Suppressor macrophage treated with lipopolysaccharide for 4 hours (primary cell): ENCODE measurements at places on chromosomes 7 and 10.

- no peak for DNase-seq
Measured at GRCh38 chr10:127830414-127830813, 62.3 kb downstream of the CLRN3 start.

DNA sequence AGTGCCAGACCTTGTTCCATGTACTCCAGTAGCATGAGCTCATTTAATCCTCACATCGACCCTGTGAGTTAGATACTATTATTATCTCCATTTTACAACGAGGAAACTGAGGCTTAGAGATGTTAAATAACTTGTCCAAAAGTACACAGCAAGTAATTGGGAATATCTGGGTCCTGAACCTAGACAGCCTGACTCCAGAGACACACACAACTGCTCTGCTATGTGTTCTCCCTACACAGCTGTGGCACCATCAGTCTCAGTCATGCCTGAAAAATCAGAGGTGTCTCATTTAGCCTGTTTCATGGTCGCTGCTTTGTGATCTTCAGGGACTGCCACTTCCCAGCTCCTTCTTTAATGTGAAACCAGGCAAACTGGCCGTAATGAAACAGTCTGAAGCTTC lies 56.5 kb downstream of the COL1A2 start:
- no peak for DNase-seq

DNA sequence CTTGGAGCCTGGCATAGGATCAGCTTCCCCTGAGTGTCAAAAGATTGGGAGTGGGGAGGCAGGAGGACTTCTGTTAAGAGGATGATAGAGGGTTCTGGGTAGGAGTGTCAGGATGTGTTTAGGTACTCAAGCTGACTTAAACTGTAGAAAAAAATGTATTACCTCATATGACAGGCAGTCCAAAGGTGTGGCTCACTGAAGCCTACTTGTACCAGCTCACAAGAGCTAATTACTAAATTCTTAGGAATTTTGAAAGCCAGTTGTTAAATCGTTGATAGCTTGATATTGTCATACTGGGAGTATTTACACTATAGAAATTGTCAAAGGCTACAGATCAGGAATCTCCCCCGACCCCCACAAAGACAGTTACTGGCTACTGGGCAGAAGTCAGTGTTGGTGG lies 32.1 kb downstream of the FAS start:
- no peak for DNase-seq

GRCh38 chr10:43396928-43397624 lies 11.9 kb downstream of the HNRNPF start:
- DNase-seq: peak; percentile 90

DNA sequence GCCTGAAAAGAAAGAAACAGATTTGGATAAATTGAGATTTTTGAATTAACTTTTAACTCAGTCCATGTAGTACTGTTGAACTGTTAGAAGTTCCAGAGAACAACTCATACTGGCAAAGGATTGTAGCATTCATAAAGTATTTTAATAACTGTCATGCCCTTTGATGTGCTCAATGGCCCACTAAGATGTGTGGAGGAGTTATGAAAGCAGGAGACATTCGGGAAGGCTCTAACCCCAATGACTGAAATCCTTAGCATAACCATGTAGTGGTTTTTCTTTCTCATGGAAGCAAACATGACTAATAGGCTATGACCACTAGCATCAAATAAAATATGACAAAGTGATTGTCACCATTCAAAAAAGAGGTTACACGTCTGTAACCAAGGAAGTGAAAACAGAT lies 25.7 kb downstream of the CYP3A7 start:
- no peak for DNase-seq

DNA sequence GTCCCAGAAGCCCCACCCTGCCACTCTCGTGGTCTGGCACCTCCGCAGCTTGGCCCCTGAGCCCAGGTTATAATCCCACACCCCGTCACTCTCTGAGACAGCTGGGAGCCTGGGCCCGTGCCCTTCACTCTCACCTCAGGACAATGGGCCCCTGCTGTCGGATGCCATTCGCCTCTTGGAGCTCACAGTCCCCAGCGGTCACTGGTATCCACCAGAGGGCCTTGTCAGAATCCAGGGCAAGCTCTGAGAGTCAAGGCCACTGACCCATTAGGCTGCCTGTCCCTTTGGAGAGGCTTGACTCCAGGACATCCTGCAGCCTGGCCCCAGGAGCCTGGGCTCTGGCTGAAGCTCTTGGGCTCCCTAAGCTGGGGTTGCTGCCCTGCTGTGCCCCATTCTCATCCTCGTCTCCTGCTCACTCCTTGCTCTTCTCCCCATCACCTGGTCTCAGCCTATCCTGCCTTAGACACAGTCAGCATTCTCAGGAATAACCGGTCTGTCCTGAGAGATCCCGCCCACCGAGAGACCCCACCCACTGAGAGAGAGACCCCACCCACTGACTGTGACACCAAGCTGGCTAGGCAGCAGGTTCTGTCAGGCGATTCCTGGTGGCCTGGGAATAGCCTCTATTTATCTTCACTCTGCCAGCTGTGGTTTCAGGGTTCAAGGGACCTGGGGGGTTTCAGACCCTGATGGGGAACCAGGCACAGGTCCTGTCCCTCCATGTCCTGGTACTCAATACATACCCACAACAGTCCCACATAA lies 27.7 kb downstream of the CPXM2 start:
- no peak for DNase-seq

- peak; percentile 50 for DNase-seq
Measured at GRCh38 chr10:92644921-92645320, 44.8 kb upstream of the HHEX start.

DNA sequence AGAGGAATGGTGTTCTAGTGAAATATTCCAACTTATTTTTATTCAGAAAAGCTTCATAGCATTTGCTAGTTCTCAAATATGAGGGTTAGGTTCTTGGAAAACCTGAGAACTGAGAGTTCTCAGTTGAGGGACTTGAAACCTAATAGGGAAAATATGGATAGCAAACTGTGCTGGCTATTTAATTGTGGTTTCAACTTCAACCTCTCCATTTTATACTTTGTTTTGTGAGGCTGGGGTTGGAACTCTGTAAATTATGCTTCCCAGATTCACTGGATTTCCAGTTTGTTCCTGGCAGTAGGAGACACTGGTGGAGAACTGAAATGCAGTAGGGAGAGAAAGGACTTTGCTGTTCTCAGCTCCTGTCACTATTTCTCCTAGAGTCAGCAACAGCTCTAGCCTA lies 52.7 kb downstream of the CDK14 start:
- DNase-seq: no peak

- no peak for DNase-seq
Measured at GRCh38 chr10:56104923-56105322, 256.1 kb downstream of the ZWINT start.

DNA sequence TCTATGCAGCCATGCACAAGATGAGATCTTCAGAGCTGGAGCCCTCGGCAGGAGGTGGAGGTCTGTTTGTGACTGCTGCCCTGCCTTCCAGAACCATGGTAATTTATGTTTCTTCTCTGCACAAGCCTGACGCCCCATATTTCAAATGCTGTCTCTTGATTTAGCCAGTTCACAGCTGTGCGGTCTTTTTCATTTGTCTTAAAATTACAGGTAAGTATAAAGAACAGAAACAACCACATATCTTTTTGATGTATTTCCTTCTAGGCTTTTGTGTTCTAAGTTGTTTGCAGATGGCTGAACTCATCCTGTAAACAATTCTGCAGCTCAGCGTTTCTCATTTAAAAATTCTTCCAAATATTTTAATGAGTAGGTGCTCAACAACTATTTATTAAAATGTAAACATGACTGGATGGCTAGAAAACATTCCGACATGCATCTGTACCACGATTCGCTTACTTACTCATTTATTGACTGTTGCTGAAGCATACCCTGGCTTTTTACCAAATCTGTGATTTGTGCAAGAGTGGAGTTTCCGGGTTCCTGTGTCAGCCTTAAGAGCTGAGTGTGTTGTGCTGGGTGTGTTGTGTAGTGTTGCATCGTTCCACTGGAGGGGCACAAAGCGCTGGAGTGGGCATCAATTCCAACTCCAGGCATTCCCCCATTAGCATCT lies 58.9 kb downstream of the PIP4K2A start:
- DNase-seq: peak; percentile 67

- DNase-seq: no peak
Measured at GRCh38 chr10:130047336-130047735, 63.3 kb downstream of the C10orf143 start.

- DNase-seq: no peak
Measured at GRCh38 chr7:159034394-159034793, 110.3 kb downstream of the VIPR2 start.

DNA sequence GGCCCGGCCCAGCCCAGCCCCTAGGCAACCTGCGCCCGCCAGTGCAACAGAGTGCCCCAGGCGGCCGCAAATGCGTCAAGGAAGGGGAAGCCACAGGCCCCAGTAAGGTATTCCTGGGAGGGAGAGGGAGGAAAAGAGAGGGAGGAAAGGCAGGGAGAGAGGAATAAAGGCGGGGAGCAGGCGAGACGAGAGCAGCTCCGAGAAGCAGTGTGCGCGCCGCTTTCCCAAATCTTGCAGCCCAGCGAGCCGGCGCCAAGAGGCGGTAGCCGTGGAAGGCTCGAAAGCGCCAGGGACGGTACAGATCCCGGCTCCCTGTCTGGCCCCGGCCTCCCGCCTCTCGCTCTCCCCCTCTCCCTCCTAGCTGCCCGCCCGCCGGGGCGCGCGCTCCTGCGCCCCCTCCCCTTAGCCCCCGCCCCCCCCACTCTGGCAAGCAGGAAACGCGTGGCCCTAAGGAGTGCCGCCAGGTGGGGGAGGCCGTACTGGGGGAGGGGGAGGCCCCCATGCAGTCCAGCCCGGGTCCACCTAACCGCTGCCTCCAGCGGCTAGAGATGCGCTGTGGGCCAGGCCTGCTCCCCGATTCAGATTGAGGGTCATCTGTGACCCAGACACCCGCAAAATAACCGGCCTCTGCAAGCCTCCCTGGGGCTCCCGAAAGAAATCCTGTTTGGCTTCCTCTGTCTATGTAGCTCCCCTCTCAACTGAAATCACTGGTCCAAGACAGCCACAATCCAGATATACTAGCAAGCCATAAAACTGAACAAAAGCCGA lies 4.3 kb downstream of the HOXA10 start:
- DNase-seq: no peak

DNA sequence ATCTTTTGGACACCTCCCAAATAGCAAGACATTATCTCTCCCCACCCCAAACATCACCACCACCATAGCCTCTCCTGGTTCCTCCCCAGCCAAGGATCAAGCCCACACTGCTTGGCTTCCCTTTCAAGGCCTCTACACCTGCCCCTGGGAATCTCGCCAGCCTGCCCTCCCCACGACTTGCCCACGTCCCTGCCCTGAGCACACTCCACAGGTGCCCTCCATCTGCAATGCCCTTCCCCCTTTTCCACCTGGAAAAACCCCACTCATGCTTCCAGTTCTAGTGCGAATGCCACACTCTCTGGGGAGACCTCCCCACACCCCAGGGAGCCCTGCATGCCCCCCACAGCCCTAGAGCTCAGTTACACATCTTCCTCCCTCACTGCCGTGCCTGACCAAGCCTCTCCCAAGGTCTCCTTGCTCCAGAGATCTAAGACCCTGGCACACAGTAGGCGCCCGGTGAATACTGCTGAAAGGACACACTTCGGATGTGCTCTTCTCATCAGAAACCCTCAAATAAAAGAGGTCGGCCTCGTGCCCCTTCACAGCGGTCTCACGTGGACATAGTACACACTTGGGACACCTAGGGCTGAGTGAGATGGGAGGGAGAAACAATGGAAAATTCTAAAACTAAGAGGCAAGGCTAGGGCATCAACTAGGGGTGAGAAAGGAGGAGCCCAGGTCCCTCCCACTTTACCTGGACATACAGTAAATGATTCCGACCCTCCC lies 91.4 kb downstream of the DLG5 start:
- no peak for DNase-seq

- DNase-seq: no peak
Measured at GRCh38 chr7:84112771-84113170, 81.8 kb downstream of the SEMA3A start.

GRCh38 chr10:63666836-63667383 lies 145.7 kb downstream of the REEP3 start:
- peak; percentile 55 for DNase-seq

GRCh38 chr10:103667356-103667755 lies 173.9 kb downstream of the NEURL1 start:
- DNase-seq: peak; percentile 52

GRCh38 chr7:134317434-134317833 lies 704 bp upstream of the SLC35B4 start:
- no peak for DNase-seq

DNA sequence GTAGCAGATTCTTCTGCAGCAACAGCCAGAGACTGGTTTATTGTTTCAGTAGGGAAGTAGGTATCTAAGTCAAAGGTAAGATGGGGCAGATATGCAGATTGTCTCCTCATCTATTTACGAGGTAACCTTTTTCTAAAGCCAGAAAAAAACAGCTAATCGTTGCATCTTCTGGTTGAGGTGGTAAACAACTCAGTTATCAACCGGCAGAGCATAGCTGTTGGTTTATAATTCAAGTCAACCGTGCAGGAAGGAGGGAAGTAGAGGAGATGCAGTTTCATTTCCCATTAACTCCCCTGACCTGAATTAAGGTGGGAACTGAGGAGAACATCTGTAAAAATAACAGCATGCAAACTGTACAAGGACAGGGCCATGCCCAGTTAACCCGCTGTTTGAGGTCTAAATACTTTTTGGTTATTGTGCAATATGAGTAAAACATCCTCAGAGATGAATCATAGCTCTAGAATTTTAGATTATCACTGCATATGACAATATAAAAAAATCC lies 156.5 kb upstream of the ITGB1 start:
- DNase-seq: no peak

GRCh38 chr10:14839305-14839695 lies 1.2 kb downstream of the HSPA14 start:
- no peak for DNase-seq

DNA sequence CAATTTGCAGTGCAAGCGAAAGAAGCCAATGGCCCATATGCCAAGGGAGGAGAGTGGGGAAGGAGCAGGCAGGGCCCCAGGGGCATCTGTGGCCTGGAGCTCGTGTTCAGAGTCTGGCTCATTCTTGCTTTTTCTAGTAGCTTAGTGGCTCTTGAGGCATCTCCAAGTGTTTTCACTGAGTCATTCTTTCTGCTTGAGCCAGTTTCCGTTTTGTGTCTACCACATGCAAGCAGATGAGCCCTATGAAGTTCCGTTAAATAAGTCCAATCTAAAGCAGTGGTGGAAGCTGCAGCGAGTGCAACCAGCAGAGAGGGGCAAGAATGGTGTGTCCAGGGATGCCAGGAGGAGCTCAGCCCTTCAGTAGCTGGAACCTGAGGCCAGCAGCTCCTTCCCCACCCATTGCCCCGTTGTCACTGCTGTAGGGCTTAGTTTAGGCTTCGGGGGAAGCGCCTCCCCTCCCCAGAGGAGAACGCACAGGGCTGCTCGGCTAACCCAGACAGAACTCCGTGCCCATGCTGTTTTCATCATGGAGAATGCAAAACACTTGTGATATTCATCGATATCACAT lies 57.4 kb upstream of the EBF3 start:
- DNase-seq: no peak
